ENCODE measurements at places on chromosomes 12 and 14. TPM values are rescaled to one million over a fixed set of nuclear protein-coding genes. Genes with fewer than 3 reads are reported as not detected.

The OTOGL gene
- total RNA-seq: not detected

The NPFF gene
- not detected for total RNA-seq

The LRIG3 gene
- total RNA-seq: 23.0 TPM

The B4GALNT1 gene
- total RNA-seq: 1.2 TPM

The LRP1-AS gene
- not detected for total RNA-seq

The HOXC10 gene
- 11.4 TPM for total RNA-seq

The SPTSSA gene
- 10.1 TPM for total RNA-seq

The BTG1 gene
- total RNA-seq: 21.2 TPM

The PMCH gene
- total RNA-seq: not detected

The HOXC12 gene
- 0.31 TPM for total RNA-seq

The OR4E2 gene
- total RNA-seq: not detected

The LTB4R gene
- 14.0 TPM for total RNA-seq

The OASL gene
- 1.1 TPM for total RNA-seq

The DCAF11 gene
- total RNA-seq: 46.7 TPM

The CLEC9A gene
- not detected for total RNA-seq

The PPP1CC gene
- 115 TPM for total RNA-seq

The BAZ1A gene
- total RNA-seq: 34.4 TPM

The ARID2 gene
- 10.9 TPM for total RNA-seq

The SYT1 gene
- total RNA-seq: 1.9 TPM

The PTPN21 gene
- 4.7 TPM for total RNA-seq

The ERP27 gene
- 0.19 TPM for total RNA-seq

The PRIMA1 gene
- total RNA-seq: not detected

The P2RX7 gene
- total RNA-seq: 0.16 TPM

The ABCD4 gene
- 24.2 TPM for total RNA-seq

The PIK3C2G gene
- total RNA-seq: 2.2 TPM

The RBM25 gene
- 19.4 TPM for total RNA-seq

The TAS2R42 gene
- not detected for total RNA-seq

The MYBPC1 gene
- not detected for total RNA-seq

The PTGDR gene
- total RNA-seq: not detected

The FZD10 gene
- 0.04 TPM for total RNA-seq

The CCDC77 gene
- total RNA-seq: 6.2 TPM

The CELA1 gene
- total RNA-seq: not detected
